Fibroblast of the conjunctiva (primary cell): ENCODE measurements at places on chromosomes 4 and X.
A peak's percentile ranks its signal among the peaks of the same experiment; 100 is the strongest.

DNA sequence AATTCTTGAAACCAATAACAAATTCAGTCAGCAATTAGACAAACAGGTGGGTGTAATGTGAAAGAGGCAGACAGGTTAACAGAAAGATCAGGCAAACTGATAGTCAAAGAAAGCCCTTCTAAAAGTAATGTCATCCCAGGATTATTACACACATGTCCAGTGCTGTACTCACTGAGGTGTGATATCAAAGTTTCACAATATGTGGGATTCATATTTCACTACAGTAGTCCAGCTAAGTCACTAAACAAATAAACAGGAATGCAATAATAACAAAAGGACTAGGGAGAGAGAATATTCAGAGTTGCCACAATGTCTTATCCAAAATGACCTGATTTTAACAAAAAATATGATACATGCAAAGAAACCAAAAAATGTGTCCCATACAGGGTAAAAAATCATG is 787.5 kb downstream of the FSTL5 start:
- no peak for DNase-seq

DNA sequence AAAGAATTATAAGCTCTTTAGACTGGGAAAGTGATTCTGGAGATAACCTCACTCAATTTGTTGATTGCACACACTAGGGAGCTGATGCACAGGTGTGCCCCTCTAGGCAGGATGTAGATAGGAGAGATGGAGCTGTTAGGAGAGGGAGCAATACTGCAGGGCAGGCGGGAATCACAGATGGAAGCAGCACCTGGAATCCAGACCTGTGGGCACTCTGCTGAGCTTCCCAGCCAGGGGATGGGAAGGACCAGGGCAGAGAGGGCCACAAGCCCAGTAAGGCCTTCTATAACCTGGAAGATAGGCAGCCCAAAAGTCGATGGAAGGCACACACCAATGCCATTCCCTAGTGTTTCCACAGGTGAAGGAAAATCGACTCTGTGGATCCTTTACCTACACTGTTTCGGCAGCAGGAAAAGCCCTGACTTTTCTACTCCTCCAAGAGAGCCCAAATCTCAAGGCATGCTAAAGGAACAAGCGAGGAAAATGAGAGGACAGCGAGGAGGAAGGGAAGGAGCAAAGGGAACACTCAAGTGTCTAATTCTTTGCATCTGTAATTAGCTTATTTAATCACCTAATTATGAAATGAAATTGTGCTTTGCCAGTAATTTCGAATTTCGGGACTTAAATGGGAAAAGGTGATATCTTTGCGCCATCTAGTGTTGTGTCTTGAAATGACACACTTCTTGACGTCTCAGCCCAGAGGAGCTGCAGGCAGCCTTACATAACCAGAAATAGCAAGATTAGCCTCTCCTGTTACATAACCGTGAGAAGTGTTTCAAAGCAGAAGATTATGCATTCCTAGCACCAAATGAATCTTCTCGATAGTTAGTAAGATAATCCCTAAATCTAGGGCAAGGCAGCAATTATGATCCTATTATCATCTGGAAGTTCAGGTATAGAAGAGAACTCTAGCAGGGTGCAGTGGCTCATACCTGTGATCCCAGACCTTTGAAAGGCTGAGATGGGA is 31.0 kb upstream of the TLR3 start:
- peak; percentile 68 for DNase-seq

GRCh38 chr4:113311047-113311446 is 261.6 kb downstream of the ANK2 start:
- DNase-seq: no peak

- no peak for DNase-seq
These were observed 10.8 kb downstream of the DGKQ start for GRCh38 chr4:962231-963208.

GRCh38 chrX:37659047-37659446 is 26.5 kb upstream of the XK start:
- DNase-seq: no peak
